Stimulated activated CD4-positive, alpha-beta T cell treated with anti-CD3 and anti-CD28 coated beads, Interleukin-15, amount 100 ng/mL, for 1 hour (primary cell): ENCODE measurements at places on chromosomes 1 and 21.

GRCh38 chr1:183648042-183648441 is 5.1 kb downstream of the APOBEC4 start:
- no peak for DNase-seq

GRCh38 chr1:106961646-106962045 is 94.8 kb upstream of the PRMT6 start:
- no peak for DNase-seq

DNA sequence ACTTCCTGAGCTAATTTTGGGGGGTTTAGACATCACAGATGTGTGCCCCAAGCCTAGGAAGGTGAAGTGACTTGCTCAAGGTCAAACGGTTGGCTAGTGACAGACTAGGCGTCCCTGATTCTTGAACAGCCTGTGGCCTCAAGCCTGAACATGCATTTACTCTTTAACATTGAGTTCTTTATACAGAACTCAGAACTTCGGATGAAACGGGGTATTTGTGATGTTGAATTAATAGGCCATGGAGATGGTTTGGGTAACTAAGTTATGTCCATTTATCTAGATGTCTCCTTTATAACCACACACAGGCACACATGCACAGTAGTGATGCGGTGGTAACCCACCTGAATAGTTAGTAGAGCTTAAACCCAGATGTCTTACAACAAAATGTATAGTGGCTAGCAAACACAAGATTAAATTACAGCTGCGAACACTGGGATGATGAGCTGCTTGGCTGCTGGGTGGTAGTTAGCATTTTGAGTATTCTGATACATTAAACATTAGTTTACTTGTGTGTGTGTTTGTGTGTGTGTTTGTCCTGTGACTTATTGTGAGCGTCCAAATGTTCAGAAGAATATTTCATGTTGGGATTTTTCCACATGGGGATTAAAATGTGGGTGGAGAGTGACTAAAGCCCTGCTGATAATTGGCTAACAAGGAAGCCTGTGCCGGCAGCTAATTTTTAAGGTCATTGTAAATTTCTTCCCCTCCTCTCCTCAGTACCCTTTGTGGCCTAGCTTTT is 2.3 kb downstream of the ATP1A1 start:
- no peak for DNase-seq

GRCh38 chr1:224668984-224669383 is 52.9 kb downstream of the CNIH3 start:
- no peak for DNase-seq
